ENCODE measurements at places on chromosomes 2 and 18. TPM values are rescaled to one million over a fixed set of nuclear protein-coding genes. Genes with fewer than 3 reads are reported as not detected.

DNA sequence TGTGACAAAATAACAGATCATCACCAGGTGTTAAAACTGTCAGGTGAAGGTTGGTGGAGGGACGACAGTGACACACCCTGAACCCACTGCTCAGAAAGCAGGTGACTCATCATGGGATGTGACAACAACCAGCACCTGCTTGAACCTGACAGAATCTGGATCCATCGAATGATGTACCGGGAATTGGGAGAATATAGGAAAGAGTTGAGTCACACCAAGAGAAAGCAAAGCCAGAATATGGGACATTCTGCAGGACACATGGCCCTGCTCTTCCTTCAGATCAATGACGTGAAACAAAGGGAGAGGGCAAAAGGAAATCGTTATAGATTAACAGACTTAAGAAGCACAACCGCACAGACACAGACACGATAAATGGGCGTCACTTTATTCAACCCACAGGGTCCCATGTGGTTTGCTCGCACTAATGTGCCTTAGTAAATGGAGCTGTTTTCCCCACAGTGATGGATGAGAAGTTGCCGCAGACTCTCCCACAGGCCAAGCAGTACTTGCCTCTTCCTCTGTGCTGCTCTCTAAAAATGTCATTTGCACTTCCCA lies 100.1 kb downstream of the CRACDL start:
- no peaks in the 10 kb centered on the region for H3K36me3 ChIP-seq
- H3K4me1 ChIP-seq = peaks cover 10% of the 10 kb centered on the region

- no peak for DNase-seq
- H3K36me3 ChIP-seq = no peaks in the 10 kb centered on the region
- no peaks in the 10 kb centered on the region for H3K4me1 ChIP-seq
- no peak overlapping the region for H3K4me3 ChIP-seq
Measured at GRCh38 chr2:150477347-150477746, 10.1 kb downstream of the RND3 start.

- H3K4me1 ChIP-seq = no peaks in the 10 kb centered on the region
- peaks cover 8% of the 10 kb centered on the region for H3K36me3 ChIP-seq
- H3K27me3 ChIP-seq = no peaks in the 10 kb centered on the region
- no peak for DNase-seq
- H3K4me3 ChIP-seq = no peak overlapping the region
Measured at GRCh38 chr2:127451981-127452380, 33.8 kb downstream of the PROC start.

- H3K4me1 ChIP-seq = peaks cover 53% of the 10 kb centered on the region
- H3K36me3 ChIP-seq = peaks cover 2% of the 10 kb centered on the region
- no peak for DNase-seq
- peaks cover 5% of the 10 kb centered on the region for H3K27me3 ChIP-seq
Measured at GRCh38 chr2:84879584-84880394, 1.1 kb downstream of the TRABD2A start.

- no peaks in the 10 kb centered on the region for H3K36me3 ChIP-seq
- no peak overlapping the region for H3K27ac ChIP-seq
- H3K27me3 ChIP-seq = no peaks in the 10 kb centered on the region
- H3K4me3 ChIP-seq = no peak overlapping the region
- DNase-seq = no peak
Measured at GRCh38 chr18:57705832-57706595, 84.4 kb upstream of the NARS1 start.

GRCh38 chr2:204046145-204046544 lies 109.6 kb downstream of the ICOS start:
- no peak overlapping the region for H3K27ac ChIP-seq
- peaks cover 6% of the 10 kb centered on the region for H3K4me1 ChIP-seq
- H3K36me3 ChIP-seq = no peaks in the 10 kb centered on the region
- DNase-seq = no peak

GRCh38 chr2:27873091-27873490 lies 17.1 kb downstream of the RBKS start:
- H3K4me1 ChIP-seq = no peaks in the 10 kb centered on the region
- no peaks in the 10 kb centered on the region for H3K36me3 ChIP-seq
- no peak overlapping the region for H3K4me3 ChIP-seq
- no peaks in the 10 kb centered on the region for H3K27me3 ChIP-seq
- DNase-seq = no peak

GRCh38 chr2:30764021-30764800 lies 43.0 kb downstream of the CAPN13 start:
- no peaks in the 10 kb centered on the region for H3K36me3 ChIP-seq
- H3K4me3 ChIP-seq = no peak overlapping the region
- no peak for DNase-seq
- H3K27me3 ChIP-seq = no peaks in the 10 kb centered on the region
- no peak overlapping the region for H3K27ac ChIP-seq

- peaks cover 4% of the 10 kb centered on the region for H3K27me3 ChIP-seq
- no peaks in the 10 kb centered on the region for H3K36me3 ChIP-seq
- DNase-seq = peak; percentile 48
- peak within 1 kb of the TSS; percentile 84 for H3K4me3 ChIP-seq
- peaks cover 7% of the 10 kb centered on the region for H3K4me1 ChIP-seq
Measured at GRCh38 chr2:233867993-233868532, at the start of gene MSL3B. Gene MSL3B (minus strand): TSS chr2:233868386.

- H3K36me3 ChIP-seq = no peaks in the 10 kb centered on the region
- H3K27ac ChIP-seq = no peak overlapping the region
- DNase-seq = no peak
- no peaks in the 10 kb centered on the region for H3K4me1 ChIP-seq
- H3K4me3 ChIP-seq = no peak overlapping the region
Measured at GRCh38 chr18:53004798-53005197, 664.8 kb downstream of the DCC start.

DNA sequence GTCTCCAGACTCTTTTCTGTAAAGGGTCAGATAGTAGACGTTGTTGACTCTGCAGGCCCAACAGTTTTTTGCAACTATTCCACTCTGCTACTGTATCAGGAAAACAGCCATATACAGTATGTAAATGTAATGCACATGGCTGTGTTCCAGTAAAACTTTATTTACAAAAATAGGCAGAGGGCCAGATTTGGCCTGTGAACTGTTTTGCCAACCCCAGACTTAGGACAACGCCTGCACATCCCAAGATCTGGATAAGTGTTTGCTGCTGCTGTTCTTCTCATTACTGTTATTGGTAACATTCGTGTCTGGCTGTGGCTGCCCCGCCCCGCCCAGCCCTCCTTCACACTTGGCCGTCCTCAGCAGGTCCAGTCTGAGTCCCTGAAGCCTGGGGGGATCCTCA lies 94.6 kb upstream of the MCFD2 start:
- no peak overlapping the region for H3K4me3 ChIP-seq
- DNase-seq = no peak
- H3K27ac ChIP-seq = no peak overlapping the region
- H3K4me1 ChIP-seq = no peaks in the 10 kb centered on the region
- no peaks in the 10 kb centered on the region for H3K27me3 ChIP-seq

- H3K27me3 ChIP-seq = no peaks in the 10 kb centered on the region
- peaks cover 2% of the 10 kb centered on the region for H3K4me1 ChIP-seq
- no peak for DNase-seq
- H3K36me3 ChIP-seq = no peaks in the 10 kb centered on the region
- H3K27ac ChIP-seq = no peak overlapping the region
- no peak overlapping the region for H3K4me3 ChIP-seq
Measured at GRCh38 chr2:112163541-112163981, 25.4 kb downstream of the FBLN7 start.

DNA sequence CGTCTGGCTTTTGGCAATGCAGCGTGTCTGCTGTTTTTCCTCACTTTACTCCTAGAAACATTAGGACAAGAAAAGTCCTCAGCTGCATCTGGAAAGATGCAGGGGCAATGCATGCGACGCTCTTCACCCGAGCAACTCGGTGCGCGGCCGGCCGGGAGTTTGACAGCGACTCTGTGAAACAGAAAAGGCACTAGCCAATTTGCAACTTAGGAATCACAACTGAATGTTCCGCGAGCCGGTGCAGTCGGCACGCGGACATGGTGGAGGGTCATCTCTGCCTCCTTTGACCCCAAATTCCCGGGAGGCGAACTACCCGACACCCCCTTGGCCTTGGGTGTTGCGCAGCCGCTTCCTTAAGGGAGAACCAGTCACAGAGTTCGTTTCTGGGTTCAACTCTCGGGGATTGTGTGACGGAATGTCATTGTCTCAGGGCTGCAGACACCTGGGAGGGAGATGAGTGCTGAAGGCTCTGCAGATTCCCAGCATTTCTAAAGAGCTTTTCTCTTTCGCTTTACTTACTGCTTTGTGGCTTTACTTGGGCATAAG lies 9.8 kb downstream of the NR4A2 start:
- H3K4me1 ChIP-seq = peaks cover 6% of the 10 kb centered on the region
- H3K27ac ChIP-seq = no peak overlapping the region
- peaks cover 40% of the 10 kb centered on the region for H3K27me3 ChIP-seq

The SMAD4 gene
- 121 TPM for total RNA-seq

The DHRS9 gene
- total RNA-seq = not detected

The HAAO gene
- total RNA-seq = 0.72 TPM

The MTLN gene
- 40.5 TPM for total RNA-seq

The ABCA12 gene
- total RNA-seq = not detected

The CFAP65 gene
- total RNA-seq = 0.16 TPM

Data from T-cell (primary cell).